ENCODE measurements at places on chromosomes 12 and 14. TPM values are rescaled to one million over a fixed set of nuclear protein-coding genes. Genes with fewer than 3 reads are reported as not detected.

DNA sequence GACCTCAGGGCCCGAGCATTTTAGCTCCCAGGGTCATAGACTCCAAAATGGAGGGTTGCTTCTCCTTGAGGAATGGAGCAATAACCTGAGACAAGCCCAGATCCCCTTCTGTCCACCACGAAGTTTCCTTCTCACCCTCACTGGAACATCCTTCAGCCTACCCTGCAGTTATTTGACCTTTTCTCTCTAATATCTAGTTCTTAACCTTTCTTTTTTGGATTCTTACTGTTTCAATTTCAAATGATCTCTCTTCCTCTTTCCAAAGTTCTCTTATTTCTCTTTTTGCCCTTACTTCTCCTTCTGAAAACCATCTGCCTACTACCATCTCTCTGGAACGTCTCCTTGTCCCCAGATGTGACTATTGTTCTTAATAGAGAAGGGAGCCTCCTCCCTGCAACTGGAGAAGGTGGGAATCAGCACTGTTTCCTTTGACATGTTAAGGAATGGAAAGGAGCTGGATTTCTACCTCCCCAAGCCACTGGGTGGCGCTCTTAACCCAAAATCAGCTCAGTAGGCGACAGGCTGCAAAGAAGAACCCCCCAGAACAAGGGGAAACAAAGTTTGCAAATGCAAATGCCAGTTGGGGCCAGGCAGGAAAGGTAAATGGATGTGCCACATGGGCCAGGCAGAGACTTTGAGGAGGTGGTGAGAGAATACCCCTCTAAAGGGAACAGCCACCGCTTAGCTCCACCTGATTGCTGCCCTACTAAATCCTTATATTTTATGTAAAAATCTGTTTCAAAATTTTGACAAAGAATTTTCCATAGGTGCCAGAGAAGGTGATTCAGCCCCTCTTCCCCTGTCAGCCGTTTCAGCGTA, 22.4 kb upstream of the PDE1B start:
- peak; percentile 52 for DNase-seq

DNA sequence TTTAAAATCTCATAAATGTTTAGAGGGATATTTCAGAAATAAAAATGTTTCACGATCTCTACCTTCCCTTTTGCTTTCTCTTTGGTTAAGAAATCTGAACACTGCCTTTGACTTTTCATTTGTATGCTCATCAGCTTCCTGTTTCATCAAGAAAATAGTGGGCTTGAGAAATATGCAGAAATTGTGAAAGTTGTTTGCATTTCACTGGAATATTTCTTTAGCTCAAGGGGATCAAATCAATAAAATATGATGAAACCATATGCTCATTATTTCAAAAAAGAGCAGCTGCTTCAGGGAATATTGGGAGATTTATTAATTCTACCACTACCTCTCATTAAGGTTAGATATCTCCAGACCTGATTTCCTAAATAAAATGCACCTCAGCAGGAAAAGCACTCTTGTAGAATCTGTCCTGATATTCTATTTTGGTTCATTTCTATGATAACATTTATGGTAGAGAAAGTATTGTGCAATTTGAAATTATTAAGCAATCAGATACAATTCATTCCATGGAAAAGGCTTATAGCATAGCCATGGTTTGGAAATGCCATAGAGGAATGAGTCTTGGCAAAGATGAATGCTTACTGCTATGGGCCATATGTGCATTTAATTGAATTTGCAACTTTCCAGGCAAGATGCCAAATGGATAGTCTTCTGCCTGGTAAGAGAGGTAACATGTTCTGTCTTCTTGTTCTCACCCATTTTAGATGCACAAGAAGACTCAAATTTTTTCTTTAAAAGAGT, 212.6 kb upstream of the SLC16A7 start:
- no peak for DNase-seq

DNA sequence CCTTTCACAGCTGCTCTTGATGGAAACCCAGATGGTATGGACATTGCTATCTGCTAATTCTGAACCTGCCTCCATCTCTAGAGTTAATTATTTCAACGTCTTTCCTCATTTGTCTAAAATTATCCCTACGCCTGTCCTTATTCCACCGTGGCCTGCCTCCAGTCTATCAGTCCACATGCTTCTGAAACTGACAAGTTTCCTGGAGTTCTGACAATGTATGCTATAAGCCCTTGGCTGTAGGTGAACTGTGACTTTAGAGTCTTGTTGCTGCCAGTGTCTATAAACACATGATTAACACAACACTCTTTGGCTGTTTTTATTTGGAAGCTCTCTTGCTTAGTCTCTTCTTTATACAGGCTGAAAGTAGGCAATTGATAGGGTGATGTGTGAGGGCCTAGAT, 1052.9 kb downstream of the TMTC2 start:
- DNase-seq: no peak

DNA sequence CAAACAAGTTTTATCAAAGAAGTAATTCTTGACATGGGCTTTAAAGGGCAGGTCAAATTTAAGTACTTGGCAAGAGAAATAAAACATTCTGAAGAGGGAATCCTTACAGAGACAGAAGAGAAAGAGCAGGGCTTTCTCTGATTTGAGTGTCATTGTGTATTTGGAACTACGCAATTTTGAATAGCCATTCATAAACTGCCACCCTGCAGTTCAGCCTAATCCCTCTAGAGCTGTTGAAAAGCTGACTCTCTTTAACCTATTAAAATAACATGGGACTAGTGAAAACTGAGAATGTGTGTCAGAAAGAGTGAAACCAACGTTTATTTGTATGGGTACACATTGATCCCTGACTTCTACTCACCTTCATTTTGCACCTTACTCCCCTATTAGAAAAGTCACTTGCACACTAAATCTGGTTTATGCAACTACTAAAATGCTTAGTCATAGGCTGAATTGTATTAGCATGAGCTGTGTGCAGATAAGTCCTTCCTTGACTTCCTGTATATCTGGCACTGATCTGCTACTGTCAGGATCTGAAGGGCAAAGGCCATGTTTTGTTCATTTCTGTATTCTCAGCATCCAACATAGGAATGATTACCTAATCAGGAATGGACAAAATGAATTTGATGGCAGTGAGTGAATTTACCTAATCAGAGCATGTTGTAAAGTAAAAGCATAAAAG, 458.9 kb downstream of the NOVA1 start:
- DNase-seq: no peak

DNA sequence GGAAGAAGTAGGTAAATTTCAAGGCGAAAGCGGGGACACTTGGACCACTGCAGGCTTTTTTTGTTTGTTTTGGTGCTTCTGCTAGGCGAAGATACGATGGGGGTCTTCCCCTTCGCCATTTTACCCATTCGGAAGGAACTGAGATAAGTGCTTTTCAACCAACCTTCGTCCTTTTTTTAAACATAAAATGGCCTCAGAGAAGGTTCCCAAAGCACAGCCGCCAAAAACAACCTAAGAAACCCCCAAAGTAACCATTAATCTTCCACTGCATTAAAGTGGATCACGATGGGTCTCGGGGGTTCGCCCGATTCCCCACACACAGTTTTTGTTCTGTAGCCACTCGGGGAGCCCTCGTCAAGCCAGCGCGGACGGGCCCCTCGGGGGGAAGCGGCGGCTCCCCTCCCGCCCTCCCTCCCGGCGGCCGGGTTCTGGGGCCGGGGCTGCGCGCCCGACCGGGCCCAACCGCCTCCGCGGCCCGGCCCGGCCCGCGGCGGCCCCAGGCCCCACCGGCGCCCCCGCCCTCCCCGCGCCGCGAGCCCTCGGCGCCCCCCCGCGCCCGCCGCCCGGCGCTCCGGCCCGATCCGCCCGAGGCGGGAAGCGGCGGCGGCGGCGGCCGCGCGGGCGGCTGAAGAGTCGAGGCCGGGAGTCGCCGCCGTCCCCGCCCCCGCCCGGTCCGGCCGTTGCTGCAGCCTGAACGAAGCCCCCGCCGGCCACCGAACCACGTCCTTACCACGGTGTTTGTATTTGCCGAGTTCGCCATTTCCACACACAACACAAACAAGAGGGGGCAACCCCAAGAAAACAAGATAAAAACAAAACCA, 790 bp downstream of the GTF2A1 start:
- peak; percentile 33 for DNase-seq

DNA sequence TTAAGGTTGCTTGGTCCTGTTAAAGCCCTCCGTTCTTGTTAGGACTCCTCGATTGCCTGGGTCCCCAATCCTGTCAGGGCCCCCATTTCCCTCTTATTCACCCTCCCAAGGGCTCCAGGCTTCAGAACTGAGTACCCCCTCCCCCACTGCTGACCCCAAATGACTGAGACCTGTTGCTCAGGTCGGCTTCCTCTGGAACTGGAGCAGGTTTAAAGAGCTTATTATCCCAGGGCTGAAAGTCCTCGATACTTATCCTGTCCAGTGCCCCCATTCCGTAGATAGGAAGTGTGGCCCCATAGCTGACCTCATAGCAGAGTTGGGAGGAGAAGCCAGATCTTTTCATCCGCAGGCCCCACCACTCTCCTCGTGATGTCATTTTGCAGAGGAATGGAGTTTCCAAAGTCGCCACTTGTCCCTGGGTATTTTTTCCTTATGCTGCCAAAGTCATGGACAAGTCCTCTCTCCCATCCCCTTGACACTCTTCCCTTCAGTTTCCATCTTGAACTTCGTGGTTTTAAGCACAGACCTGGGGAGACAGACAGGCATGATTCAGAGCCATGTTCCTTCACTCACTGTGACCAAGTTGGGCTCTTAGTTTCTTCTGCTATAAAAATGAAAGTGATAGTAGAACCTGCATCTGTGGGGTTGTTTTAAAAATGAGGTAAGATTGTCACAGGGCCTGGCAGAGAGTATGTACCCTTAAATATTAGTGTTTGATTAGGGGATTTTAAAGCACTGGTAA, 1.2 kb downstream of the USP30 start:
- DNase-seq: peak; percentile 44

- no peak for DNase-seq
These were observed 117.8 kb upstream of the LHX5 start for GRCh38 chr12:113589437-113589836.

GRCh38 chr14:81157431-81157830, 63.3 kb downstream of the GTF2A1 start:
- no peak for DNase-seq

- DNase-seq: no peak
These were observed 18.0 kb upstream of the NKX2-8 start for GRCh38 chr14:36600431-36600830.

DNA sequence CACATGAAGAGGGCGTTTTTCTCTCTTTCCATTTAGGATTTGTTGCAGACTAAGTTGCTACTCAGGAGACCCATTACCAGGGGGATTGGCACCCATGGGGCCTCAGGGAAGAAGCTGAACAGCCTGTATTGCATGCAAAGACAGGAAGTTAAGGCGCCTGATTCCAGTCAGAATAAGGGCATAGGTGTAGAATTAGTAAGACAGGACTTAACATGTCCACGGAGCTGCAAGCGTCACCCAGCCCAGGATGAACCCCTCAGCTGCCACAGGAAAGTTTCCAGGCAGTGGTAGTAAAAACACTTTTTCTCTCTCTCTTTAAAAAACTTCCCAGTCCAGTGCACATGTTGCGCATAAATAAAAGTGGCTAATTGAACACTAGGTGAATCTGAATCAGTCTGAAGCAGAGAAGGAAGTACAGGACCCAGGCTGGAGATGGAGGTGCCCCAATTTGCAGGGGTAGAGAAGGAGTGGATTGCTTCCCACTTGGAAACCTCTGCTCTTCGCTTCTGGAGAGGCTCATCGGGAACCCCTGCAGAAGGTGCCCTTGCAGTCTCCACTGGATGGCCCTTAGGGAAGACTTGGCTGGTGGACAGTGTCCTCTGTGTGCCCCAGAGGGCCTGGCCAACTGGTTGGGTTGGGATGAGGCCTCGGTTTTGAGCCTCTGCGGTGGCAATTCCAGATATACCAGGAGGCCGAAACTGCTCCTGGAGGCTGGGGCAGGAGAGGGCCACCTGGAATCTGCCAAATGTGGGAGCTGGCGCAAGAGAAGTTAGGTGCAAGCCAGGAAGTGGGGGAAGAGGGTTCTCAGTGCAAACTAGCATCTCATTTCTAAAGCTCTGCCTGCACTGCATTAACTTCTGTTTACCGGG, 10.7 kb upstream of the TBX3 start:
- DNase-seq: no peak

DNA sequence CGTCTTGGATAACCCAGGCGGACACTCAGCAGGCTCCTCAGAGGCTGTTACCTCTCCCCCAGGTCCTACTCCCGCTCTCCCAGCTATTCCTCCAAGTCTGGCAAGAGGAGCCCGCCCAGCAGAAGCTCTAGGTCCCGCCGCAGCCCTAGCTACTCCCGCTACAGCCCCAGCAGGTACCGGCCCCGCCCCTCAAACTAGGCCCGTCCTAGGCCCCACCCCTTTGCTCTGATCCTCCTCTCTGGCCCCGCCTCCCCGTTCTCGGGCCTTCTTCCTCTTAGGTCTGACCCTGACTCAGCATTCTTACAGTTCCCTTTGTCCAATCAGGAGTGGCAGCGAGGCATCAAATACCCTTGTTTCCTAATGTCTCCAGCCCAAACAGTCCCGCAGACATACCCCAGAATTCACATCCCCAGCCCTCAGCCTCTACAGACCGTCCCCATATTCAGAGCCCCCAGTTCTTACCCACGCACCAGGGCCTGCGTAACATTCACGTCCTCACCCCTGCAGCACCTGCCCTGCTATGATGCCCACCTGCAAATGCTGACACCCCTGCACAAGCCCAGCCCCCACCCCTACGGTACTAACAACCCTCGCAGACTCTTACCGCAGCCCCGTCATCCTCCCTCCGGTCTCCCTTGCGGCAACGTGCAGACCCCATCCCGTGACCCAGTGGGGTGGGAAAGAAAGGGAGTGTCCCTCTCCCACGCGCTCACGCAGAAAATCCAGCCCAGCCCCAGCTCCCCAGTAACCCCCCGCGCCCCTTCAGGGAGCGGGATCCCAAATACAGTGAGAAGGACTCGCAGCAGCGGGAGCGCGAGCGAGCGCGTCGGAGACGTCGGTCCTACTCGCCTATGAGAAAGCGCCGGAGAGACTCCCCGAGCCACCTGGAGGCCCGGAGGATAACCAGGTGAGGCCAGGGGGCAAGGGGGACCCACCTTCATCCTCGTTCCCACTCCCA, 25.0 kb upstream of the HSPB8 start:
- DNase-seq: peak; percentile 5

- DNase-seq: peak; percentile 15
These were observed 434.6 kb upstream of the RGS6 start for GRCh38 chr14:71497645-71498086.

DNA sequence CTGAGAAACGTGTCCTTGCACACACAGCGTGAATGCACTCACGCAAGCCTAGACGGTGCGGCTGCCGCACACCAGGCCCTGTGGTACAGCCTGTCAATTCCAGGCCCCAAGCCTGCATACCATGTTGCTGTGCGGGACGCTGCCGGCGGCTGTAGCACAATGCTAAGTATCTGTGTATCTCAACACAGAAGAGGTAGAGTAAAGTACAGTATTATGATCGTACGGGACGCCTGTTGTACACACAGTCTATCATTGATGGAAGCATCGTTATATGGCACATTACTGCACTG, 45.0 kb downstream of the AMN start:
- no peak for DNase-seq

GRCh38 chr12:101013993-101014392, 196.0 kb downstream of the SLC5A8 start:
- DNase-seq: no peak

GRCh38 chr12:52774629-52775250, 2.4 kb downstream of the KRT76 start:
- DNase-seq: no peak

Gene RNASE2
- not detected for total RNA-seq

Gene CRIP1
- total RNA-seq: 146 TPM

Gene AQP5
- total RNA-seq: not detected

Gene GPRC5D
- total RNA-seq: not detected

Data from activated T-cell treated with anti-CD3 and anti-CD28 coated beads, Interleukin-2, amount 50 U/mL, for 72 hours (primary cell).